Activated CD8-positive, alpha-beta memory T cell treated with anti-CD3 and anti-CD28 coated beads for 48 hours (primary cell): ENCODE measurements at places on chromosomes 7 and 10.

DNA sequence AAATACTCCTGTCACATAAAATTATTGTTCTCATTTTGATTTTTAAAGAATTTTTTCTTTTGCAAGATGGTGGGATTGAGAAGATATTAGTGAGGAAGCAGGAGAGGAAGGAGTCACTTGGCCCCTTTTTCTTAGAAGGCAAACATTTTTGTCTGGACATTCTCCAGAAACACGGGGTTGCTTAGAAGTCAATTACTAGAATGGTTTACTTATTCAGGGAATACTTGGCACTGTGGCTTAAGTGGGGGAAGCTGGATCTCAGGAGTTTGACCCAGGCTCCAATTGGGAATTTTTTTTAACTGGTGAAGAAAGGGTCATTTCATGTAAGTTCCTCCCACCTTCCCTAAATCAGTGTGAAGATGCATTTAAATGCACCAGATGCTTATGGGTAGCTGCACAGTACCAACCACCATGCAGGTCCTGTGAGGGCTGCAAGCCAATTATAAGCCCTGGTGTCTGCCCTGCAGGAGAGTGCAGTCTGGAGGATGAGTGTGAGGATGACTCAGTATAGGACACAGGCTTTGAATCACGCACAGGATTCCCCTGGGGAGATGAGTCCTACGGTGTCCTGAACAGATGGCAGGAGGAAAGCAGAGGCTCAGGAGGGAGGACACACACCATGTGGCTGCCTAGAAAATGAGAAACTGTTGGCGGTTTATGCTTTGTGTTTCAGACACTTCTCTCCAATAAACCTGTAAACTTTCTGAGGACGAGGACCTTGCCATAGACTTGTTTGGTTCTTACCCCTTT lies 299.1 kb downstream of the PLXNA4 start:
- DNase-seq = no peak

GRCh38 chr10:15374156-15374555 lies 3.1 kb upstream of the FAM171A1 start:
- no peak for DNase-seq

DNA sequence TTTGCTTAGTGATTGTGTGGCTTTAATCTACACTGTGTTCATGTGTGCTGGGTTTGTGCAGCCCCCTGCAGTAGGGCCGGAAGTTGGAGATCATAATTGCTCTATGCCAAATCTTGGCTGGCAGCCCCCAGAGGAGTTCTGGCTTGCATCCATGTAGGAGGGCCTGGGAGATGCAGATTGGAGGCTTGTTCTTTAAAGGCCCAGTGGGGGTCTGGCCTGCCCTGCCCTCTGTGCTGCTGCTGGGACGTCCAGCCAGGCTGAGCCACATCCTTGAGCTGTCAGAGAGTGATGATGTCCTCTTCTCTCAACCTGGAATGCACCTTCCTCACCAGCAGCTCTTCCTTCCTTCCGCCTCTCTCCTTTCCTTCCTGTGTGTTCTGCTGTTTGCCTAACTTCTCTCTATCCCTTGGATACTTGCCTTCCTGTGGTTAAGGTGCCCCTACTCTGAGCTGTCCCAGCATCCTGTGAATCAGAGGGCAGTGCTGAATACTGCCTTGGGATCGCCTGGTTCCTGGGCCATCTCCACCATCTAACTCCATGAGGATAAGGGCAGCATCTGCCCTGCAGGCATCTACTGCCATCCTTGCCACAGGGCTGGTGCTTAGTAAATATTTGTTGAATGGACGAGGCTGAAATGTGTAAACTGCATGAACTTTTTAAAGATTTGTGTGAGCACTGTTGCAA lies 30.2 kb downstream of the DOCK1 start:
- DNase-seq = no peak

GRCh38 chr10:74329873-74330272 lies 178.9 kb downstream of the ADK start:
- no peak for DNase-seq

- no peak for DNase-seq
Observed at GRCh38 chr10:10855151-10855581, 162.5 kb upstream of the CELF2 start.

DNA sequence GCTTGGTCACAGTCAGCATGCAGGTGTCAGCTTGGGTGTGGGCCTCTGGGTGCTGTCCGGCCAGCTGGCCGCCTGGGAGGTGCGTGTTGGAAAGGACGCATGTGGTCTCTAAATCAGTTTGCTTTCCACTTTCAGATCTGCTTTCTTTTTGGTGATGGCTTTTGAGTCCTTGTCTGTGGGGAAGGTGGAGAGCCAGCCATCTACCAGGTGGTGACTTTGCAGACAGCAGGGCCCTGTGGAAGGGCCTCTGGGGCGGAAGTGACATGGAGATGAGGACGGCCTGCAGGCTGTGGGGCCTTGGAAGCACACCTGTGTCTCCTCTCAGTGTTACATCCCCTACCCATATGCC lies 59.4 kb downstream of the WDR37 start:
- DNase-seq = no peak

GRCh38 chr10:30705625-30706149 lies 76.1 kb upstream of the LYZL2 start:
- DNase-seq = no peak

DNA sequence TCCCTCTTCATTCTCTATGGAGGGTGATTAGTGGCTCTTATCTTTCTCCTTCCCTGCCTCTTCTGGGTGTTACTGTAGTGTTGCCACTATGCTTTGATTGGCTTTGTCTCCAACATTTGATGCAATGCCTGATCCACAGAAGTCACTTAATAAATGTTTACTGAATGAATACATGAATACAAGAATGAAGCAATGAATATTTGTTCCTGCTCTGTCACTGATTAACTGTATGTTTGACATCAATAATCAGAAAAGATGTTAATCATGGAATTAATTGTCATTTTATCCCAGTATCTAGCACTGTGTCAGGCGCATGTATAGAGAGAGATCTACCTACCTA lies 4.3 kb downstream of the ANK3 start:
- no peak for DNase-seq

DNA sequence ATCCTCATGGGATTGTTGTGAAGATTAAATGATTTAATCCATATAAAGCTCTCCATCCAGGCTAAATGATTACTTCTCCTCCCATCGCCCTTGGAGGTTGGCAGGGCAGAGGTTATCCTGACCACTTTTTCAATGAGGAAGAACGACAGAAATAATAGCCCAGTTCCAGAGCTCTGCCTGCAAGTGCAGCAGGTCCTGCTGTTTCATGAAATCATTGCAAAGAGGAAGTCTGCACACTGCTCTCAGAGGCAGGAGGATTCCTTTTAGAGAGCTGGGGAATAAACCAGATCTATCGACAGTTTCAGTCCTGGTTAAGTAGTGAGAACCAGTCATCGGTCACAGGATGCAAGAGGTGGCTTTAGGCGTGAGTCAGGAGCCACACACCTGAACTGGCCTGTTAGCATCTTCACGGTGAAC lies 25.0 kb upstream of the CDH23 start:
- DNase-seq = no peak

DNA sequence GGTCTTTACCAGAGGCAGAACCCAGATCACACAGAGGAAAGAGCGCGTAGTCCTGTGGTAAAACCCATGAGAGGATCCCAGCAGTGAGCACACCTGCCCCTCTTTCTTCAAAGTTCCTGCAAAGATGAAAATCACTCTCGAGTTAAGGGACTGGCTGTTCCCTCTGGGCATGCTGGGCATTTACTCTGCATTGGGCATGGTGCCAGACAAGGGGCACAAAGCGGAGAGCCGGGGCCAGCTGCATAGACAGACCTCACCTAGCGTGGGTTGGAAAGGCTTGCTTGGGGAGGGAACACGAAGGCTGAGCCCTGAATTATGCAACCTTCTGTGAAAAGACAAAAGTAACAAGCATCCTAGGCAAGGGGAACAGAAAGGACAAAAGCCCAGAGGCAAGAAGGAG lies 120.0 kb upstream of the TCERG1L start:
- DNase-seq = no peak

- DNase-seq = no peak
Observed at GRCh38 chr10:59271160-59271559, 91.2 kb downstream of the FAM13C start.

DNA sequence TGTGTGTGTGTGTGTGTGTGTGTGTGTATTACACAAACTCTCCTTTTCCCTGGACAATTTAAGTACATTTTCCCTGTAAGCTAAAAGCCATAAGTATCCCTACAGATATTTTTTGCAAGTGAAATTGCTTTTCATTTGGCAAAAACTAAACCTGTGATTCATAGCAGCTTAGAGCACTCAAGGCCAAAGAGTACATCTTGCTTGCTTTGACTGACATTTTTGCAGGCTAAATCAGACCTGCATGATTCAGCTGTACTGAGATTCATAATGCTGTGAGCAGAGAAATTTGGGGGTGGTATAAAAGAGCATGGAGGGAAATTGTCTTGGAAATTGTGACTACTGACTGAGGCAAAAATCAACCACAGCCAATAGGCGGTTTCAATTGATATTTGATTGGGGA lies 500.4 kb downstream of the GFRA1 start:
- no peak for DNase-seq

DNA sequence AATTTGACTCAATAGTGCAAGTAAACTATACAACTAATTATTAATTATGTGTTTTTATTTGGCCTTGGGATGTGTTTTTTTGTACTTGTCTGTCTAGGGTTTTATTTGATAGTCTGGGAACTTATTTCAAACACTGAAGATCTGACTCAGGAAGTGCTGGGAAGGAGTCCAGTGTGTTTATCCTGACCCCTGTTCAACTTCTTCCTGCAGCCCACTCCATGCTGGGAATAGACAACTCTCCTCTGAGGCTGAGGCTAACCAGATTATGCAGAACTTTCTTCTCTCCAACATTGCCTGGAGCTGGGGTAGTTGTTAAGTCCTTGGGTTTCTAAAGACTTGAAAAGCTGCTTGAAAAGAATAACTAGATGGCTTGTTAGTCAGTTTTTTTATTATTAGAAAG lies 6.9 kb downstream of the CISD1 start:
- DNase-seq = no peak

DNA sequence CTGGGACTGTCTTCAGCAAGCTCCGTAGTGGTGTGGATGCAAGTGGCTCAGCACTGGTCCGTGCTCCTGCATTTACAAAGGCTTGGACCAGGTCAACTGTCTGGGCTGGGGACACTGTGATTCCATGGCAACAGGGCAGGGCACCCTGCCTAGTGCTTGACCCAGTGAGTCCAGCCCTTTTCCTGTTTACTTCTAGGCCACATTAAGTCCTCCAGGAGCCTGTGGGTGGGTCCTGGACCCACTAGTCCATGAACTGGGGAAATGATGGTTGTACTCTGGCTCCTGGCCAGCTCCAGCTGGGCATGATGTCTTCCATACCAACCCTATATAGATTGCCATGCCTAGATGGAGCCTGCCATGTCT lies 152.0 kb downstream of the RPS24 start:
- DNase-seq = no peak
